ENCODE measurements at places on chromosomes 4 and X.

- DNase-seq: no peak
Measured at GRCh38 chr4:141486375-141486997, 149.9 kb upstream of the IL15 start.

- DNase-seq: peak; percentile 14
Measured at GRCh38 chr4:77734928-77735327, 84.2 kb downstream of the CNOT6L start.

DNA sequence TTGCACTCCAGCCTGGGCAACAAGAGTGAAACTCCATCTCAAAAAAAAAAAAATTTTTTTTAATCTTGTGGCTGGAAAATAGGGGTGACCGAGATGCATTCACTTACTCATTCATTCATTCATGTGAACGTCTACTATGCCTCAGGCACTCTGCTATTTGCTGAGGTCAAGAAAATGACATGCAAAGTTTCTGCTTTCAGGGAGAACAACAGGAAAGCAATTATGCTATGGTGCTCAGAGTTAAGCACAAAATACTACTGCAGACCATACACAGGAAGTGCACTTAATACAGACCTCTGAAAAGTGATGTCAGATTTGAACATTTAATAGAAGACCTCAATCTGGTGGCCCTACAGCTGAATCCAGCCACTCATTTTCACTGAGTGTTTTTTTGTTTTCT, 59.6 kb upstream of the DUSP21 start:
- DNase-seq: no peak

DNA sequence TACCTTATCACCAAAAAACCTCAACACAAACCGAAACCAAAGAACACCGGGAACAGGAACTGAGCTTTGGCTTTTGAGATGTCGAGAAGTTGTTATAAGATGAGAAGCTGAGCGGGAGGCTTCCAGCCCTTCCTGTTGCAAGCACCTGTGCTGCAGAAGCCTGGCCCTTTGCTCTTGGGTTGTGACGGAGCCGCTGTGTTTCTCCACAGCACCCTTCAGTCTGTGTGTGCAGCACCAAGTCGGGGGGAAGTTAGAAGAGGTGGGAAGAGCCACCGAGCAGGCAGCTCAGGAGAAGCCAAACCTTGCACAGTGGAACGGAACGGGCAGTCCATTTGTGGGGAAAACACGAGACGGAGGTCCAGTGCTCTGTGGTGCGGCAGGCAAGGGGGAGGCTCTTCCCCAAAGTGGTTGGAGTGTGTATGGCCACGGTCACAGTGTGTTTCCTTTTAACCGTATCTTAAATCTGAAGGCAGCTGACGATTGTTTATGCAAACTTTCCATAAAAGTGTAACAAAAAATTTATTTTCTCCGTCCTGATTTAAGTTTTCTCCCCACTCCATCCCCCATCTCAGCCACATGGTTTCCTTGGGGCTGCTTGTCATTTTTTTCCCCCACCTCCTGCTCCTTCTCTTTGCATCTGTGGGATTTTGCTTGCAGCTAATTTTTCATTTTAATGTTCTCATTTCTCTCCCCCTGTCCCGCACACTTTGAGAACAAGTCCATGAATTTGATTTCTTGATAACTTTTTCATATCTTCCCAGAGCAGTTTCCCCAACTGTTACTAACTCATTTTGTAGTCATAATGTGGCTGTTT, 123.7 kb downstream of the STOX2 start:
- DNase-seq: no peak

- DNase-seq: peak; percentile 3
Measured at GRCh38 chrX:71910643-71910985, at the start of gene NHSL2. NHSL2 (plus strand) TSS chrX:71910845.

- no peak for DNase-seq
Measured at GRCh38 chr4:66694739-66695138, 850.6 kb downstream of the CENPC start.

DNA sequence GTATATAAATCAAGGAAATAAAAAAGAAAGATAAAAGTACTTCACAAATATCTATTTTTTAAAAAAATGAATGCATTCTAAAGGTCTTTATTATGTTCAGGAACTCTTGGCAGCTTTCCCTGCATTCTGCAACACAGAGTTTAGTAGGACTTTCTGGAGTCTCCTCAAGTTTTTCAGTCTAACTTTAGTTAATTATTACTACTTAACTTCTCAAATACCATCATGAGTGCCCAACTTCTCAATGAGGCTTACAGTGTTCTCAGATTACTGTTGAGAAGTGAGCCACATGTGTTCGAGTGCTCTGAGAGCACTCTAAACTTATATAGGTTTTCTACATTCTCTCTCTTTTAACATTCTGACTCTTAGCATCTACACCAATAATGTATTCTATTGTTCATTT, 1852.9 kb upstream of the PCDH10 start:
- DNase-seq: no peak

GRCh38 chrX:66046612-66047235, 6.8 kb upstream of the VSIG4 start:
- peak; percentile 16 for DNase-seq

DNA sequence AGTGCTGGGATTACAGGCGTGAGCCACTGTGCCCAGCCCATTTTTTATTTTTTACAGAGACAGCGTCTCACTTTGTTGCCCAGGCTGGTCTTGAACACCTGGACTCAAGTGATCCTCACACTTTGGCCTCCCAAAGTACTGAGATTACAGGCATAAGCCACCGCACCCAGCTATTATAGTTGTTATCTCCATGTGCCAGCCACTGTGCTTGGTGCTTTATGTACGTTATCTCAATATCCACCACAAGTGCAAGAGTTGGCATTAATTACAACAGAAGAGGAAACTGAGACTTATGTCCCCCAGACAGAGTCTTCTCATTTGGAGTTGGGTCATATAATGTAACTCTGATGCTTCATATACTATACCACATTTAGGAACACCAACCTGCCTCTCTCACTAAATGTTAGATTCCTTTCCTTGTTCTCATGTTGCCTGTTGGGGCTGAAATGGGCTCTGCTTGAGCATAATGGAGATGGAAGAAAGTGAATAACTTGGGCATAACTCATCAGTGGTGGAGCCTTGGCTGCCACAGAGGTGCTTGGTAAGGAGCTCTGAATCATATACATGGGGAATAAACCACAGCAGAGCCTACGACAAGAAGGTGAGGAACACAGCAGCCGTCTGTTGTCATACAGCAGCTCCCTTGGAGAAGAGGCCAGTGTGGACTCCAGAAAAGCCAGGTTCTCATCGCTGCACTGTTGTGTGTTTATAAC, 84.3 kb downstream of the SPRY1 start:
- no peak for DNase-seq

DNA sequence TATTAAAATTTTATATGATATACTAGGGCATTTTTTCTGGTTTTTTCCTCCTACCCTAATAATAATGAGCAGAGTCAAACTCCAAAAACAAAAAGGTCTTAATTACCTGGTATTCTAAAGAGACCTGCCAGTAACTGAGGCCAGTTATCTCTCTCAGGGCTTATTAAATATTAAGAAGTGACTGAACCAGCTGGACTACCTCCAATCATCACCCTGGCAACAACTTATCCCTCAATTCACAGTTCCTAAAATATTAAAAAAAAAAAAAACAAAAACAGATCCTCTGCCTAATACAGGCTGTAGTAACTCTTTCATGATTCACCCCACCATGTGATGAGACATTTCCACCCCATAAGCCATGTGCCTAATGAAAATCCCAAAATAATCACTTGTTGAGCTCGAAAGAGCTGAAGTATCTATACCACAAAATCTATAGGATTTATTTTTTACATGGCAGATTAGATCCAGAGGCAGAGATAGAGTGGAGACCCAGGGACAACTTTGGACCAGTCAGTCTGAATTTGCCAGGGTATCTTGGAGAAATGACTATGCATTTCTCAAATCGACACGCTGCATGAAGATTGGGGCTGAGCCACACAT, 698.0 kb downstream of the FAT4 start:
- DNase-seq: no peak

DNA sequence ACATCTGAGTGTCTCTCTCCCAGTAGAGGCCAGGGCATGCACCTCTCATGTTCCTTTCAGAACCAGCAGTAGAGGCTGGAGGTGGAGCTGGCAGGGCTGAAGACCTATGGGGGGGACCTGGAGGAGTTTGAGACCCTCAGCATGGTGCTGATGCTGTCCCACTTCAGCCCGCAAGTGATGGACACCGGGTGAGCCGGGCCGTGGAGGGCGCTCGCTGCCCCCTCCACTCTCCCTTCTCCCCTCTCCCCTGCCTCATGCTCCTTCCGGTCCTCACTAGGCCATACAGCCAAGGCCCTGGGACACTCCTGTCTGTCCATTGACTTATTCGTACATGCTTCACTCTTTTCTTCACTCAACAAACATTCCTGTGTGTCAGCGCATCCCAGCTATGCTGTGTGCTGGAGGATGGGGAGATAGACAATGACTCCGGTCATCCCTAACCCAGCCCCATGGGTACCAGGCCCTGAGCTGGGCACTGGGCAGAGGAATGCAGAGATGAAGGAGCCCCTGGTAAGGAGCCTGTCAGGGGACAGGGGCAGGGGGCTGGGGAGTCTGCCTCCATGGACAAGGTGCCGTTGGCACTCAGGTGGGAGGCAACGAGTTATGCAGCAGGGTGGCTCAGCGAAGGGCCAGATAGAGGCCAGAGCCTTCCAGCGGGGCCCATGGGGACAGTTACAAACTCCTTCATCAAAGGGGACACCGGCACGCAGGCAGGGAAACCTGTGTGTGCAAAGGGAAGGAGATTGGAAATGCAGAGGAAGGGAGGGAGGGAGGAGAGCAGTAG, 28.4 kb upstream of the WFS1 start:
- no peak for DNase-seq

- DNase-seq: no peak
Measured at GRCh38 chr4:153652051-153652784, 31.9 kb upstream of the TLR2 start.

GRCh38 chr4:25769251-25769650, 93.5 kb downstream of the SEL1L3 start:
- no peak for DNase-seq

- DNase-seq: no peak
Measured at GRCh38 chr4:18077808-18078207, 56.3 kb upstream of the LCORL start.

DNA sequence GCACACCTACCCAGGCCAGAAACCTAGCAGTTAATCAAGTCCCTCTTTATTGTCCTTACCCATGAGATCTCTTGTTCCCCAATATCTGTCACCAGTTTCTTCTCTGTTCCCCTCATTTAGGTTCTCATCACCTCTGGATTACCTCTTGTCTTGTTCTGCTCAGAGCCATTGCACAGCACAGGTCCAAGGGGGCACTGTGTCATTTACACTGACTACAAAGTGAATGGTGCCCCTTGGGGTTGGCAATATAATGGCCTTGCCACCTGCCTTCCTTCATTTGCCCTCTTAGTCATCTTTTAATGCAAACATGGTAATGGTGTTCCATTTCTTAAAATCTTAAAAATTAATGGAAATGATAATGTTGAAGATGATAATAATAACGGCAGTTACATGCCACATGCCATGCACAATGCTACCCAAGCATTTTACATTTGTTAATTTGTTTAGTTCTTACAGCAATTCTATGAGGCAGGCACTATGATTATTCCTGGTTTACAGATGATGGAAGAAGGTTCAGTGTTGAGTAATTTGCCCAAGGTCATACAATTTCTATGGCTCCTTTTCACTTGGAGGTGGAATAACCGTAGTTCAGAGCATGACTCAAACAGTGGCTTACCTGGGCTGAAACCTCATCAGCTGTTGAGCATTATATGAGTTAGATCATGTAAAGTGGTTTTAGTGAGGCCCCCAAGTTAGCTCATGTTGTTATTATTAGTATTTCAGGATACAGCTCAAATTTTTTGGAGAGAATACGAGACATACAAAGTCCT, 117.9 kb downstream of the RASL11B start:
- no peak for DNase-seq

DNA sequence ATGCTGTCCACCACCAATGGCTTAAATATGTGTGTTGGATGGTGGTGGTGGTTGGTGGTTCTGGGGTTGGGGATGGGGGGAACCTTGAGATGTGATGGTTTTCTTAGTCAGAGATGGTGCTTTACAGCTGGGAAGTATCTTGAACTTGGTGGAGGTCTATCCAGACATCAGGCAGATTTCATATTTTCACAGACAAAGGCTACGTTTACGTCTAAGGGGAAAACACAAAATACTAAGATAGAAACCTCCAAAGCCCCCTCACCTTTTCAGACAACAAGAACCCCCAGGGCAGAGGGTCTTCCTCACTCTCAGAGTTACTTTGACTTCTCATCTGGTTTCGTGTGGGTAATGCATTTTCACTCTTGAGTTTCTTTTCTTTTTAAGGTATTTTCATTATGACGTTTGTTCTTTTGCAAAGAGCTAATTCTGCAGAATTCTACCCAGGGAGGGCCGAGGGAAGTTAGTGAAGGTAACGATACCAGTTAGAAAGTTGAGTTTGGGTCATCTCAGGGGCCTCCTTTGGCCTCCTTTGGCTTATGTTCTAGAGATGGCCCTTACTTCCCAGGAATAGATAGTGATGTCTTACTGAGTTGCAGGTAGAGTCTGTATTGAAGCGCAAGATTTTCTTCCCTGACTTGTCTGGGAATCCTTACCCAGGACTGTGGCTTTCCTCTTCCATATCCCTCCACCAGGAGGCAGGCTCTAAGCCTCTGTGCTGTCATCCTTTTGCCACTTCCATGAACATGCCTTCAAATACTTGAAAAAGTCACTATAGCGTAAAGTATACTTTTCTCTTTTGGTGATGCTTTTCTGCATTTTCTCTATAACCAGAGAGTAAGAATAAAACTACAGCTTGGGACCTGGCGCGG, 31.9 kb downstream of the RHOH start:
- no peak for DNase-seq

GRCh38 chrX:144896323-144896722, 351.0 kb upstream of the SPANXN1 start:
- no peak for DNase-seq

DNA sequence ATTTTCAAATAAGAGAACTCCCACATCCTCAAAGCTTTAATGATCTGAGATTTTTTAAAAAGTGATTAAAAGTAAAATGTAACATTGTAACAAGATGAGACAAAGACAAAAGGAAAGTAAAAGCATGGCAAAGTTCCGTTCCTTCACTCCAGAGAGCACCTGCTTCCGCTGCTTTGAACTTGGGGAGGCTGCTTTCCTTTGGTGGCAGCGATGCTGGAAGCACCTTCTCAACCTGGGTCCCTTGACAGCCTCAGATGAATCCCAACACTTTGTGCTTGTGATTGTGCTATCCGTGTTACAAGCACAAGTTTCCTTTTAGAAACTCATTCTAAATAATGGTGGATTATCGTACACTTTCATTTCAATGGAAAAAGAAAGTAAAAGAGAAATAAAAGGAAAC, 59.7 kb downstream of the HADH start:
- no peak for DNase-seq

GRCh38 chr4:7044137-7044930, 1.2 kb downstream of the TADA2B start:
- DNase-seq: no peak

DNA sequence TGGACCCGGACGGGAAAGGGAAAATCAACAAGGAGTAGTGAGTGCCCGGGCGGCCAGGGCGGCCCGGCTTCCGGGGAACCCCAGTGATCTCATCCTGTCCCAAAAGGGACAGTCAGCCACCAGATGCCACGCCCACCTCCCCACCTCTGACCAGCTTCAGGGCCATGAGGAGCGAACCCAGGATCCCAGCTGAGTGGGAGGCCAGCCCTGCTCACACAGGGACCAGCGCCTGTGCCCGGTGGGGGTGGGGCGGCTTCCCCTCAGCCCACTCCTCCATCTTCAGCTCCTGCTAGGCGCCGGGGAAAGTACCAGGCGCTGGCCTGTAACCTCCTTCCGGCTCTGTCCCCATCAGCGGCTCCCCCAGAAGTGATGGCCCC, 6.2 kb downstream of the MYL5 start:
- DNase-seq: no peak
